CD4-positive, alpha-beta T cell treated with Interleukin-12 subunit alpha and Interleukin-12 subunit beta, for 1 hour (primary cell): ENCODE measurements at places on chromosomes 6 and 20.

DNA sequence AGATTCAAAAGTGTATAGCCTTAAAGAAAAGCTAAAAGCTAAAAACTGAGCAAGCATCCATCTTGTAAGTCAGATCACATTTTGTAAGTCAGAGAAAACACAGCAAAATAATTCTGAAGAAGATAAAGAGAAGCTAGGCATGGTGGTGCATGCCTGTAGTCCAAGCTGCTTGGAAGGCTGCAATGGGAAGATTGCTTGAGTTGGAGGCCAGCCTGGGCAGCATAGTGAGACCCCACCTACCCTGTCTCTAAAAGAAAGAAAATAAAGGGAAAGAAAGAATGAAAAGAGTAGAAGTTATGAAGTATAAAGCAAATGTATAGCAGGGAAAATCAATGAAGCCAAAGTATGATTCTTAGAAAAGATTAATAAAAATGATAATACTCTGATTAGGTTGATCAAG is 20.5 kb upstream of the PKIG start:
- no peak for DNase-seq

DNA sequence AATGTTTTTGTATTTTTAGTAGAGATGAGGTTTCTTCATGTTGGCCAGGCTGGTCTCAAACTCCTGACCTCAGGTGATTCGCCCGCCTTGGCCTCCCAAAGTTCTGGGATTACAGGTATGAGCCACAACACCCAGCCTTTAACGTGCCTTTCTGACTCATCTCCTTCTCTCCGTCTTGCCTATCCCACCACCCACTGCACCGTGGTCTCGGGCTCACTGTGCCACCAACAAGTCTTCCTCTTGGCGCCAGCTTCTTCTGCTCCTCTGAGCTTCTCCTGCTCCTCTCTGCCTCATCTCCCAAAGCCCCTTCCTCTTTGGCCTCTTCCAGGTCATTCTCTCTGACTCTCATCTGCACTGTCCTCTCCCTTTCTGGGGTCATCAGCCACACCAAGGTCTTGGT is 41.0 kb downstream of the TMEM242 start:
- no peak for DNase-seq

- peak; percentile 90 for DNase-seq
Measured at GRCh38 chr6:27157459-27158315, 89.8 kb upstream of the PRSS16 start.

DNA sequence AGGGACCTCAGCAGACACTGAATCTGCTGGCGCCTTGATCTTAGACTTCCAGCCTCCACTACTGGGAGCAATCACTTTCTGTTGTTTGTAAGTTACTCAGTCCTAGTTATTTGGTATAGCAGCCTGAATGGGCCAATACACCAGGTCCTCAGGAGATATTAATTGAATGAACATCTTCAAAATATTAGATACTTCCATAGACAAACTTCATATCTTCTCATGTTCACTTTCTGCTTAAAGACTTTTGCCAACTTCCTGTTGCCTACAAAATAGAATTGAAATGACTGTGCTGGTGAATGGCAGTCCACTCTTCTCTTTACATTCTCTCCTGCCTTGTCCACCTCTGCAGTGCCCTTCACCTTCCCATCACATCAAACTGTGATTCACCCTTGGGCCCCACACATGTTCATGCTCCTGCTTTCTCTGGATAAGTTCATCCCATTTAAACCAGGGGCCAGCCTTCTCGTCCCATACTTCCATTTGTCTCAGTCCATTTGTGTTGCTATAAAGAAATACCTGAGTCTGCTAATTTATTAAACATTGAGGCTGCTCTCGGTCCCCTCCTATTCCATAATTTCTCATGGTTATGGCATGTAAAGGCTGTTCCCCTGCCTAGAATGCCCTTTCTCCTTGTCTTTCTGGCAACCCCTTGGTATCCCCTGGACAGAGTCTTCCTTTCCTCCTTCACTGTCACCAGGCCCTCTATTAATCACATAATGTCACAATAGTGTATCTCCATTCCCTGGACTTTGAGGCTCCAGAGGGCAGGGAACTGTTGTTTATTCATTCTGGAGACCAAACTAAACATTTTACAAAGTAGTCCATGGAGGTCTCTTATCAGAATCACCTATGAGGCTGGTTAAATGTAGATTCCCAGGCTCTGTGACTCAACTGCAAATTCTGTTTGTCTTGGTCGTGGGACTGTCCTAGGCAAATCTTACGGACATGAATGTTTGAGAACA is 148.3 kb upstream of the TMEM170B start:
- no peak for DNase-seq

- DNase-seq = no peak
Measured at GRCh38 chr6:158897236-158897635, 78.1 kb upstream of the EZR start.
